ENCODE measurements at places on chromosomes 3 and 15.
A peak's percentile ranks its signal among the peaks of the same experiment; 100 is the strongest.

DNA sequence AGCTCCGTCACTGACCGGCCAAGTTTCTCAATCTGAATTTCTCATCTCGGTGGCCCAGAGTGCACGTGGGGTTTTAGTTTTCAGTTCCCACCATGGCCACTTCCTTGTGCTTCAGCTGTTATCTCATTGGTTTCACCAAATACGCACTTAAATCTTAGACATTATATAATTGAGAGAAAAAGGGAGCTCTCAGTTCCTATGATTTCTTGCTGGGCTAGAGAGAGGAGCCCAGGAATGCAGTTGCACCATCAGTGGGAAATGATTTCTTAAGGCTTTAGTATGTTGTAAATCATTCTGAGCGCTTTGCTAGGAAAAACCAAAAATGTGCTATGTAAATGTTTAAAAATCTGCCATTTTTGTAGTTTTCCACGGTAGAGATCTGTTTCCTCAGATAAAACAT lies 53.2 kb downstream of the OXNAD1 start:
- DNase-seq = peak; percentile 67

DNA sequence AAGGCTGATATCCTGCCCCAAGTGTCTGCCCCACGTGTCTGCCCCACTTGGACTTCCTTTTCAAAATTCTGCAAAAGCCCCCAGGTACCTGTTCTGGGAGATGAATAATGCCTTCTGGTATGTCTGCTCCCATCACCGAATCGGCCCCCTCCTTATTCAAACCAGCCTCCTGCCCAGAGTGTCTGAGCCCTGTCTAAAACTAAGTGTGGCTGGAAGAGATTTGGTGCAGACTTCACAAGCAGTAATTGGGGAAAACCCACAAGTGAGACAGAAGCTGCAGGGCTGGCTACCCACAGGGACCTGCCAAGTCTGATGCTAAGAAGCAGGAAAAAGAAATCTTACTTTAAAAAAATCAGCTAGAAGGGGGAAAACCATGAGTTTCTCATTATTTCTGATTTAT lies 85.1 kb downstream of the DUT start:
- DNase-seq = no peak

- peak; percentile 60 for DNase-seq
Measured at GRCh38 chr3:14388201-14388600, 14.2 kb upstream of the SLC6A6 start.

DNA sequence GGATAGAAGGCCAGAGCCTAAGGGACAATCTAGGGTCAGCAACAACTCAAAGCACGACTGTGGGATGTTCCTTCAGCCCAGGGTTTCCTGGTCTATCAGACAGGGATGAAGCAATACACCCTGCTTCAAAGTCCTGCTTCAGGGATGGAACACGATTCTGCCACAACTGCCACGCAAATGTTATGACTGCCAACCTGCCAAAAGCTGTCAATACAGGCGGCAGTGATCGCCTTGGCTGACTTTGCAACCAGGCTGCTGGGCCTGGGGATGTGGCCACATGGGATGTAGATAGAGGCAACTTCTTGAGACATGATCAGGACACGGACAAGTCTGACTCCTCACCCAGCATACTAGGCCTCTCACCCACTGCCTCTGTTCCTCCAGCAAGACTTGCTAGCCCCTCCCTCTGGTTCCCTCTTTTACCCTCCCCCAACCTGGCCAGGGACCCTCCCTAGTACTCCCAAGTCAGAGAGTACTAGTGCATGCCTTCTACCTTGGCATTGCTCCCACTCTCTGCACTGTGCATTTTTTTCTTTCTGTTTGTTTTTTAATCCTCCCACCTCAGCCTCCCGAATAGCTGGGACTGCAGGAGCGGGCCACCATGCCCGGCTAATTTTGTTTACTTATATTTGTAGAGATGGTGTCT lies 7.6 kb downstream of the CCDC12 start:
- no peak for DNase-seq

DNA sequence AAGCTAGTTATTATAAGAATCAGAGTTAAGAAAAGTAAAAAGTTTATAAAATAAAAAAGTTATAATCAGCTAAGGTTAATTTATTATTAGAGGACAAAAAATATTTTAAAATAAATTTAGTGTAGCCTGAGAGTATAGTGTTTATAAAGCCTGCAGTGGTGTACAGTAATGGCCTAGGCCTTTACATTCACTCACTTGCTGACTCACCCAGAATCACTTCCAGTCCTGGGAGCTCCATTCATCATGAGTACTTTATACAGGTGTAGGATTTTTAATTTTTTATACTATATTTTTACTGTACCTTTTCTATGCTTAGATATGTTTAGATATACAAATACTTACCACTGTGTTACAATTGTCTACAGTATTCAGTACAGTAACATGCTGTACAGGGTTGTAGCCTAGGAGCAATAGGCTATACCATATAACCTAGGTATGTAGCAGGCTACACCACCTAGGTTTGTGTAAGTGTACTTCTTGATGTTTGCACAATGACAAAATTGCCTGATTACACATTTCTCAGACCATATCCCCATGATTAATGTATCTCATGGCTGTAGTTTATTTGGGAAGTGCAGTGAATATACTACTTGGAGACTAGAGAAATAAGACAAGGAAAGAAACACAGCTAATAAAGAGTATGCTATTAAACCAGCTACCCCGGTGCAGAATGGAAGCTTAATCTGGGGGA lies 101.9 kb upstream of the GALNT15 start:
- no peak for DNase-seq

GRCh38 chr3:105747060-105747541 lies 121.7 kb downstream of the CBLB start:
- peak; percentile 87 for DNase-seq

Measured in inflammatory macrophage treated with lipopolysaccharide for 4 hours (primary cell).